ENCODE measurements at places on chromosomes 16 and 17.

DNA sequence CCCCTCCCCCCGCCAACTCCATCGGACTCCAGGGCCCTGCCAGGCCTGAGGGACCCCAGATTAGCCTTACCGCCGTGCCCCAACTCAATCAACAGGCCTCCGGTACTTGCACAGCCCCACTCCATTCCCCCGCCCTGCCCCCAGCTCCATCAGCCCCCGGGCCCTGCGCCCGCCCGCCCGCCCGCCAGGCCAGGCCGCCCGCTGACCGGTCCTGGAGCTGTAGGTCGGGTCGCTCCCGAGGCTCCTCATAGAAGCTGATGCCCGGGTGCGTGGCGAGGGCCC is 308 bp downstream of the GTF3C1 start:
- no peak for DNase-seq

- no peak for DNase-seq
Observed at GRCh38 chr17:2421315-2422147, 20.7 kb upstream of the MNT start.

DNA sequence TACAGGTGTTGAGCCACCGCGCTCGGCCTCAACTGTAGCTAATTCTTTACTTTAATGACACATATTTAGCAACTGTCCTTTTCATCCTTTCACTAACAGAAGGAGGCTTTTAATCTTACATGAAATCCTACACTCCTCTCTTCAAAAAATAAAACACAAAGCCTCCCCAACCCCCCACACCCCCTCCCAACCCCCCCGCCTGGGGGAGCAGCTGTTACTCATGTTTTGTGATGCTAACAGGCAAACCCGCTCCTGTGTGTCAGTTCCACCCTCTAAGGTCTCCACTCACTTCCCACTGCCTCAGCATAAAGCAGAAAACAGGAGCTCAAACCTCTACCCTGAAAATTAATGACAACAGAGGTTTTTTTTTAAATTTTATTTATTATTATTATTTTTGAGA is 55.4 kb upstream of the SLC25A19 start:
- DNase-seq = peak; percentile 64

- DNase-seq = peak; percentile 77
Observed at GRCh38 chr17:50425682-50426471, at the start of gene ACSF2. TSS of gene ACSF2 (plus strand) at chr17:50426218. CDS start at chr17:50426262, 44 bp downstream.

GRCh38 chr17:36611345-36612072 is 10.1 kb downstream of the MRM1 start:
- DNase-seq = no peak
